Activated T-helper 1 cell treated with anti-CD3 and anti-CD28 coated beads, Interleukin-12 subunit alpha, Interleukin-12 subunit beta, Interleukin-2, Interleukin-4 antibody, amounts not matched to agents 30 ng/mL and 10 ng/mL and 1 ng/mL, durations not matched to agents 14 hours and 24 hours and 36 hours (primary cell): ENCODE measurements at places on chromosomes 16 and 17. TPM values are rescaled to one million over a fixed set of nuclear protein-coding genes. Genes with fewer than 3 reads are reported as not detected.

GAST gene
- not detected in 2 replicates for total RNA-seq

RAC3 gene
- total RNA-seq, result 7.6 and 9.4 TPM in 2 replicates

SCNN1G gene
- total RNA-seq, result not detected in 2 replicates

TBX21 gene
- total RNA-seq, result 89.8 and 90.8 TPM in 2 replicates

QPRT gene
- total RNA-seq, result 6.3 and 6.5 TPM in 2 replicates

DNA sequence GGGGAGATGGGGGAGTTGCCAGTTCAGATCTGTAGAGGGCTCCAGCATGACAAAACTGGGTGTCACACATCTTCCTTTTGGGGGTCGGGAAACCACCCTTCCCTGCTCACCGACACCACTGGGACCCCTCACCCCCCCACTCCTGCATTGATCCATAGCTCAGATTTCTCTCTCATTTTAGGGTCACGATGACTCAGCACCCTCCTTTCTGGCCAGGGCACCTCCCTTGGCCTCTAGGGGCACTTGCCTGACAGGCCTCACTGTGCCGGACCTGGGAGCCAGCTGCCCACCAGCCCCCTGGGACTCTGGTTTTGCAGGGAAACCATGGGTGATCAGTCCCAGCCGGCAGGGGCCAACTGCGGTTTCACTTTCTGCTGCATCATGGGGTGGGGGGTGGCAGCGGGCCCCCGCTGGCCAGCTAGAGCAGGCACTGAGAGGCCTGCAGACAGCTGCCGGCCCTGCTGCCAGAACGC, 239.4 kb downstream of the MRTFB start:
- H3K4me1 ChIP-seq, result peaks cover 17% of the 10 kb centered on the region
- no peak overlapping the region for H3K4me3 ChIP-seq
- no peak overlapping the region for H3K27ac ChIP-seq
- peaks cover 3% of the 10 kb centered on the region for H3K27me3 ChIP-seq

GRCh38 chr17:28928061-28928460, 23.3 kb downstream of the PHF12 start:
- H3K27ac ChIP-seq, result peak overlapping the region; percentile 82
- no peak overlapping the region for H3K4me3 ChIP-seq
- DNase-seq, result no peak
- H3K27me3 ChIP-seq, result no peaks in the 10 kb centered on the region

DNA sequence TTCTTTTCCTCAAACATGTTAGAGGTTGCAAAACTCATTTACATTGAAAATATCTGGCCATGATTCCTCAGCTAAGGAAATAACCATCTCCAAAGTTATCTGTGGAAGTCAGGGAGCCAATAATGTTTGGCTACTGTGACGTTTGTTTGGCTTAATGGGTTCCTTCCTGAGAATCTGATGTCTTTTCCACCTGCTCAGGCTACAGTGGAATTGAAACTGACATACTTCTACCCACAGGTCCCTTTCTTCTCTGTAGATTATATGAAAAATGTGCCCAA, 221.1 kb upstream of the XYLT1 start:
- peaks cover 2% of the 10 kb centered on the region for H3K27me3 ChIP-seq
- H3K27ac ChIP-seq, result no peak overlapping the region
- H3K4me3 ChIP-seq, result no peak overlapping the region
- no peak for DNase-seq
- no peaks in the 10 kb centered on the region for H3K36me3 ChIP-seq

- H3K4me3 ChIP-seq, result no peak overlapping the region
These were observed 13.2 kb upstream of the CLUH start for GRCh38 chr17:2724784-2725164.

- peak overlapping the region; percentile 83 for H3K27ac ChIP-seq
- H3K36me3 ChIP-seq, result peaks cover 4% of the 10 kb centered on the region
- H3K4me3 ChIP-seq, result peak overlapping the region; percentile 88
- H3K4me1 ChIP-seq, result peaks cover 53% of the 10 kb centered on the region
- H3K27me3 ChIP-seq, result no peaks in the 10 kb centered on the region
These were observed 606 bp upstream of the ZBTB4 start for GRCh38 chr17:7480089-7480384.

DNA sequence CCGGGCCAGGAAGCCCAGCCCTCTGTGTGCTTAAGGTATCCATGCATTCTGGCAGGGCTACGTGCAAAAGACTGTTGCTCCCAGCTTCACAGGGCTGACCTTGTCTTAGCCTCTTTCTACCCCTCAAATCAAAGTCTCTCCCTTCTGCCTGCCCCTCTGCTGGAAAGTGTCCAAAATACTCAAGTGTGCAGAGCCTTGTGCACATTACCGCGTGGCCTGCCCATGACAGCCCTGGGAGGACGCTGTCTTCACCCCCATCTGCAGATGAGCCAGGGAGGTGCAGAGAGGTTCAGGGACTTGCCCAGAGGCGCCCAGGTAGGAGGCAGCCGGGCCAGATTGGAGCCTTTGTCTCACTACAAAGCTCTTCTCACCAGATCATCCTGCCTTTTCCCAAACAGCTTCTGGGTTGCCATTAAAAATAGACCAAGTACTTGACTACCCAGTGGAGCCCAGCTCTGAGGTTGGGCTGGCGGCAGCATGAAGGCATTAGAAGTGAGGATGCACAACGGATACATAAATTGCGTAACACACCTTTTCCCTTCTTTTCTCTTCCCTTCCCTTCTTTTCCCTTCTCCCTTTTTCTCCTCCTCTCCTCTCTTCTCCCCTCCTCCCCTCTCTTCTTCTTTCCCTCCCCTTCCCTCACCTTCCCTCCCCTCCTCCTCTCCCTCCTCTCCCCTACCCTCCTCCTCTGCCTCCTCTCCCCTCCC, 3.5 kb downstream of the CACNG4 start:
- no peak overlapping the region for H3K4me3 ChIP-seq
- no peaks in the 10 kb centered on the region for H3K36me3 ChIP-seq
- peaks cover 38% of the 10 kb centered on the region for H3K27me3 ChIP-seq
- H3K4me1 ChIP-seq, result no peaks in the 10 kb centered on the region
- no peak overlapping the region for H3K27ac ChIP-seq

DNA sequence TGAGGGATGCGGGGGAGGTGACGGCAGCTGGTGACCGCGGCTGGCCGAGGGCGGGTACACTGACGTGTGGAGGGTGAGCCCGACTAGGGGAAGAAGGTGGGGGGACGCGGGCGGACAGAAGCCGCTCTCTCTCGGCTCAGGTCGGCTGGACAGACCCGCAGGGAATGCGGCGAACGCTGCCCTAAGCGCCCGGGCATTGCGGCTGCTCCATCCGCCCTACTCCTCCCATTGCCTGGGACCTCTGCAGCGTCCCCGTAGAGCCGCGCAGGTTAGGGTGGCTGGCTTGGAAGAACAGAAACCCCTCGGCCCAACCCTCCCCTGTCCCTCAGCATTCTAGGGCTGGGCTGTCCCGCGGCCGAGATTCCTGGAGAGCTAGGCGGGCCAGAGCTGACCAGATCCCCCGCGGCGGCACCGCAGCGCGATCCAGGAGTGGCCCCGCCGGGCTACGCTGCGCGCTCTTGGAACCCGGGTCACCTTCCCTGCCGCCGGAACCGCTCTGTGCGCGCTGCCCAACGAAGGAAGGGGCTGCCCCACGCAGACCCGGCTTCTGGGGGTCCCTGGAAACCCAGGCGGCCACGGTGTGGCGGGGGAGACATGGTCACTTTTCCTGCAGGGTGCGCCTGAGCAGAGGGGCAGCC, 3.0 kb downstream of the DLX4 start:
- DNase-seq, result no peak
- peaks cover 7% of the 10 kb centered on the region for H3K4me1 ChIP-seq

- peaks cover 5% of the 10 kb centered on the region for H3K27me3 ChIP-seq
- no peak for DNase-seq
- H3K36me3 ChIP-seq, result no peaks in the 10 kb centered on the region
These were observed 141.2 kb upstream of the RPL38 start for GRCh38 chr17:74062234-74062633.

DNA sequence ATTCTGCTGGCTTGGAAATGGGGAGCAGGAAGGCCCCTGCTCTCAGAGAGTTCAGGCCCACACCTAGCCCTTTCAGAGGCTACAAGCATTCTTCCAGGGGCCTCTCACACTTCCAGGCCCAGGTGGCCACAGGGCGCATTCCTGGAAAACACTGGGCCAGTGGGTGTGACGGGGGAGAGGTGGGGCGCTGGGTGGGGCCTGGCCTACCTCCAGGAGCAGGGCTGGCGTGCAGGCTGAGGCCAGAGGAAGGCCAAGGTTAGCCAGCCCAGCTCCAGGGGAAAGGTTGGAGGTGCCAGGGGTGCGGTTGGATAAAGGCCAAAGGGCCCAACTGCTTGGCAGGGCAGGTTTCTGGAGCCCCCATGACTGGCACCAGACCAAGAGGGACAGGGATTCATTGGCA, 198.2 kb downstream of the MAF start:
- H3K4me3 ChIP-seq, result no peak overlapping the region
- no peaks in the 10 kb centered on the region for H3K36me3 ChIP-seq
- H3K27ac ChIP-seq, result no peak overlapping the region
- H3K27me3 ChIP-seq, result peaks cover 4% of the 10 kb centered on the region
- no peaks in the 10 kb centered on the region for H3K4me1 ChIP-seq

- H3K27ac ChIP-seq, result no peak overlapping the region
- H3K27me3 ChIP-seq, result peaks cover 70% of the 10 kb centered on the region
- H3K4me1 ChIP-seq, result peaks cover 21% of the 10 kb centered on the region
- no peaks in the 10 kb centered on the region for H3K36me3 ChIP-seq
These were observed 3.4 kb downstream of the SP6 start for GRCh38 chr17:47847341-47848197.

DNA sequence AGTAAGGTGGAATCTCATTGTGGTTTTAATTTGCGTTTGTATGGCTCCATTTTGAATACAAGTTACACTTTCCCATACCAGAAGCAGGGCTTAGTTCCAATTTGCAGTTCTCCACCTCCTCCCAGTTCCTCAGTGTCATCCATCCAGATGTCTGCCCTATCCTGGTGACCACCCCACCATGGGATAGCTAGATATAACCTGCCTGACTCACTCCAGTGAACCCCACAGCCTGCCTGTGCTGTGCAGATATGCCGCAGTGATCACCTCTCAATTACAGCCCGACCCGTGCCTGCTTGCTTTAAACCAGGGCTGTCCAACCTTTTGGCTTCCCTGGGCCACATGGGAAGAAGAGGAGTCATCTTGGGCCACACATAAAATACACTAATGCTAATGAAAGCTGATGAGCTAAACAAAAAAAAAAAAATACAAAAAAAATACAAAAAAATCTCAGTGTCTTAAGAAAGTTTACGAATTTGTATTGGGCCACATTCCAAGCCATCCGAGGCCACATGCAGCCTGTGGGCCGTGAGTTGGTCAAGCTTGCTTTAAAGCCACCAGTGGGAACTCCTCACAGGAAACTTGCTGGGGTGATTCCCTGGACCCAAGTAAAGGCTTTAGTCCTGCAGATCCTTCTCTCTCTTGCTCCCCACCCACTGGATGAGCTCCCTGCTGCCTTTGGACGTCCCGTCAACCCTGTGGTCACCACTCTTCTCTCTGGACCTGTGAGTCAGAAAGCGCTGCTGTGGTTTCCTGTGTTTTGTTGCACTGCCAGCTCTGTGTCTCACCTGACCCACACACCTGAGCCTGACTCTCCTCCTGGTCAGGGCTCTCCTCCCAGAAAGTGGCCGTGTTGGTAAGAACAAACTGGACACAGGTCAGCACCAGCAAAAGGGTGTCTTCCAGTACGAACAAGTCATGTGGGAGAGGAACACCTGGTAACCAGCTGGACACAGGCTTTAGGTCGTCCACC, 83.0 kb downstream of the EMP2 start:
- H3K4me1 ChIP-seq, result no peaks in the 10 kb centered on the region
- H3K4me3 ChIP-seq, result no peak overlapping the region
- no peaks in the 10 kb centered on the region for H3K36me3 ChIP-seq
- H3K27ac ChIP-seq, result no peak overlapping the region
- no peaks in the 10 kb centered on the region for H3K27me3 ChIP-seq
- no peak for DNase-seq

GRCh38 chr17:44354582-44355561, 8.8 kb downstream of the FAM171A2 start:
- H3K4me3 ChIP-seq, result peak overlapping the region; percentile 45
- peak; percentile 24 for DNase-seq
- H3K27ac ChIP-seq, result no peak overlapping the region
